Activated CD4-positive, alpha-beta T cell treated with anti-CD3 and anti-CD28 coated beads for 1 hour (primary cell): ENCODE measurements at places on chromosomes 5 and 9.
A peak's percentile ranks its signal among the peaks of the same experiment; 100 is the strongest.

DNA sequence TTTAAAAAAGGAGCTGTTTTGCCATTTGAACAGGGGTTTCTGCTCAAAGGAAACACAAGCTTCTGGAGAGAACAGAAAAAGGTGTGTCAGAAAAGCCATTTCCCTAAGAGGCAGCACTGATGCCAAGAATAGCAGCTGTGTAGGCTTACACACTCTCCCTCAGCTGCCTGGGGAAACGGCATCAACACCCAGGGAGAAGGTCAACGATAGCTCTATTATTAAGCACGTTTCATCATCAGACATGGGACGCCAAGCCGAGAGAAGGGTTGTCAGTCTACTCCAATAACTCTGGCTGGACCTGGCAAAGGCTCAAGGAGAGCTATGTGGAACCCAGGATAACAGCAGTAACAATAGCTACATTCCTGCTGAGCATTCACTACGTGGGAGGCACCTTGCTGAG is 314.2 kb downstream of the CDK5RAP2 start:
- DNase-seq, result no peak

GRCh38 chr5:2133080-2133479 is 250.4 kb upstream of the IRX4 start:
- DNase-seq, result no peak

DNA sequence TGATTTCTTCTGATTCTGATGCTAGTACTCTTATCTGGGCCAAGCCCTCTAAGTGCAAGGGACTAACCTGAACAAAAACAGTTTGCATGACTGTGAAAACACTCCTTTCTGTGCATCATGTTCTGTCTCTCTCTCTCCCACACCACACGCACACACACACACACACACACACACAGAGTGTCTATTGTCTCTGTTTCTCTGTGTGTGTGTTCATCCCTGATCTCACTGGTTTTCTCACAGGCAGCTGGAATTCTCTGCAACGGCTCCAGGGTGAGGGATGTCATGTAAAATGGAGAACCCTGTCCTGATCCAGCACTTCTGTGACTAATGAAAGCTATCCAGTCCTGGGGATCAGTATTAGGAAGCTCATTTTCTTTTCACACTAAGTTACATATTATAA is 453.1 kb upstream of the RGMB start:
- no peak for DNase-seq

DNA sequence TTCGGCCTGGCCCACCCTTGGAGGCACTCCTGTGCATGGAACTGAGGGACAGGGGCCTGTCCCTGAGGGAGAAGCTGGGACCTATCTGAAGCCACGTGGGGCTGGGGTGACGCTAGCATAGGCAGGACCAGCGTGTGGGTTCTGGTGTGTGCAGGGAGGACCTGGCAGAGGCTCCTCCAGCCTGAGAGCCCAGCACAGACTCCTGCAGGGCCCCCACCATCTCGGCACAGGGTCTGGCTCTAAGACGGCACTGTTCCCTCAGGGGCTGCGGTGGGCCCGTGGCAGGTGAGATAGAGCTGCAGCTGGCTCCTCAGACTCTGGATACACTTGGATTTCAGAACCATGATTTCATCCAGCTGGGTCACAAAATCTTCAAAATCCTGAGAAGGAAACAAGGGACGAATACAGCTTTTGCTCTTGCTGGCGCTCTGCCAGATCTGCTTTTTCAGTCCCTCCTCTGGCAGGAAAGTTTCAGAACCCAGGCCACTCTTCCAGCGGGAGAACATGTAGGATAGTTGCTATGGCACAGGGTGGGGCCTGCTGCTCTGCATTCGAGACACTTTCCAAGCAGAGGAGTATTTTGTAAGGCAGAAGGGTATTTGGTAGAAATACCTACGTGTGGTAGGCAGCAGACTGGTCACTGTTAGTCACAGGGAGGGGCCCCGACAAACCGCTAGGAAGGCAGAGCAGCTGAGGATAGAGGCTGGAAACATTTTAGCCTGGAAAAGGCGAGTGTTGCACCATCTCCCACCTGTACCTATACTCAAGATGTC is 74.7 kb downstream of the KIF24 start:
- DNase-seq, result no peak

GRCh38 chr9:96493757-96494156 is 43.8 kb downstream of the HABP4 start:
- no peak for DNase-seq

- DNase-seq, result no peak
Observed at GRCh38 chr5:87184605-87185004, 83.1 kb upstream of the RASA1 start.

DNA sequence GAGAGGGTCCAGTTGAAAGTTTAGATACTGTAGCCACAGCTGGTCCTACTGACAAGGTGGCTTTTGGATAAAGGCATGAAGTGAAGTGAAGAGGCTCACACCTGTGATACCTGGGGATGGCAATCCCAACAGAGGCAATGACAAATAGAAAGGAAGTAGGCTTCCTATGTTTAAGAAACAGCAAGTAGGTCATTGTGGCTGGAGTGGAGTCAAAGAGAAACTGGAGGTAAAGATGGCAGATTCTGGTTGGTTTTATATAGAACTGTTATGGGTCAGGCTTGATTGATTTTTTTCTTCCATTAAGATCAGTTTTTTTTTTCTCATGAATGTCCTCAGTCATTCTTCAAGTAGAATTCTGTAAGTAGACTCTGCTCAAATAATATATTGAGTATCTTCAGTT is 79.5 kb downstream of the ANXA1 start:
- DNase-seq, result no peak

- no peak for DNase-seq
Observed at GRCh38 chr5:116859666-116860320, 285.2 kb upstream of the SEMA6A start.

GRCh38 chr5:38598296-38598993 is 42.0 kb upstream of the LIFR start:
- DNase-seq, result no peak

DNA sequence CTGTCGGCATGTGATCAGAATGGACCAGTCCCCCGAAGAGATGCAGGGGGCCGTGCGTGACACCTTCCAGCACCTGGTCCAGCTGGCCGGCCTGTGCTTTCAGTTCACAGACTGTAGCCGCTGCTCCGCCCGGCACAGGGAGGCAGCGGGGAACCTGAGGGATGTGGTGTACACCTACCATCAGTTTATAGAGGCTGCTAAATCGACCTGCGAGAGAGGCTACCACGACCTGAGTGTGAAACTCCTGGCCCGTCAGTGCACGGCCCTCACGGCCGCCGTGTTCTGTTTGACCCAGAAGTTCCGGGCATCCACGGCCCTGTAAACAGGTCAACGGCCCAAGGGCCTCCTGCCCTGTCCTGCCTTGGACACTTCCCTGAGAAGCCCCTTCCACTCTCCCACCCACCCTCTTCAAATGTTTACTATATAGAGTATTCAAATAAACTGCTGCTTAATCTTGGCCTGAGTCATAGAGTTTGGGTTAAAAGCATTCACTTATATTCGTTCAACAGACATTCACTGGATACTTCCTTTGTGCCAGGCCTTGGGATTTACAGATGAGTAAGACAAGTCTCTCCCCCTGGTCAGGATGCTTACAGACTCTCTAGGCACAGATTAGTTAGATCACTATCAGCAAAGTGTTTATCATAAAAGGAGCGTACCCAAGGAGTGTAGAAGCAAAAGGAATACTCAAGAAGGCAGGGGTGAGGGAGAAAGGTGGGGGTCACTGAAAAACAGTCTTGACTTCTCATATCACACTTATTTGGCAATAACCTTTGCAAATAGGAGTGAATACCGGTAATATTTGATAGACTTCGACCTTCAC is 6.9 kb upstream of the TRMT10B start:
- no peak for DNase-seq

DNA sequence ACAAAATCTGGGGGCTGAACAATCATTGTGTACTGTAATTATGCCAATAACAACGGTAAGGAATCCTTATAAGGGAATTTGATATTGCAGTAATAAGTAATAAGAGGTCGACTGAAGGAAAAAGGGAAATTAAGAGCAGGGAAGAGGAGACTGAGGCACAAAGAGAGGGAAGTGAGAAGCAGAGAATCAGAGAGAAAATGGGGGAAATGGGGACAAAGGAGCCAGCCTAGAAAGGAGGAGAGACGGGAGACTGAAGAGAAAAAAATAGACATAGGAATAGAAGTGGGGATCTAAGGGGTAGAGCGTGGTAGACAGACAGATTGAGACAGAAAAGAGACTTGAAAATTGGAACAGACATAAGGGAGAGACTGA is 518 bp upstream of the ZNF300 start:
- DNase-seq, result no peak

DNA sequence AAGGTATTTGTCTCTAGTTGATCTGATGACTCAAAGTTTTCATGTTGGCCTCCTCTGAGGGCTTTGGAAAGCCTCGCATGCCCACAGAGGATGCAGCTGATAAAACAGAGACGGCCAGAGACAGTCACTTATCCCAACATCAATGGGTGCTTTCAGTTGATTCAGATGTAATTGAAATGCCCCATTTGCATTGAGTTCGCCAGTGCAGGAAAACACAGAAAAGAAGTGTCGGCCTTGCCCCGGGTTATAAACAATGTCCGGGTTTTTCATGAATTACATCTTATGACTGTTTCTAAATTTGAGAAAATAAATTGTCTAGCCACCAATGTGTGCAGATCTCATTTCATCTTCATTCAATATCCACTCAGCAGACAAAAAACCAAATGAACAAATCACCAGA is 42.2 kb upstream of the ICE1 start:
- no peak for DNase-seq

DNA sequence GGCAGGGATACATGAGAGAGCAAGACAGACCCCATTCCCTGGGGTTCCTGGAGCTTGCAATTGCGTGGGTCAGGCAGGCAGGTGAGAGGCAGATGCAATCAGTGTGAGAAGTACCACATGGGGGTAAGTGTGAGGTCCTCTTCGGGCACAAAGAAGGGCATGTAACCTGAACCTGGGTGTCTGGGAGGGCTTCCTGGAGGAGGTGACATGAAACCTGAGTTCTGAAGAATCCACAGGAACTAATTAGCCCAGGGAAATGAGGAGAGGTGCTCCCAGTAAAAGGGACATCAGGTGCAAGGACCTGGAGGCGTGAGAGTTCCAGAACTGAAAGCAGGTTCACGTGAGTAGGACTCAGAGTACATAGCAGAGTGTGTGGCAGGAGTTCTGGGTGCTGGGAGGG is 2.5 kb downstream of the AMBP start:
- no peak for DNase-seq

DNA sequence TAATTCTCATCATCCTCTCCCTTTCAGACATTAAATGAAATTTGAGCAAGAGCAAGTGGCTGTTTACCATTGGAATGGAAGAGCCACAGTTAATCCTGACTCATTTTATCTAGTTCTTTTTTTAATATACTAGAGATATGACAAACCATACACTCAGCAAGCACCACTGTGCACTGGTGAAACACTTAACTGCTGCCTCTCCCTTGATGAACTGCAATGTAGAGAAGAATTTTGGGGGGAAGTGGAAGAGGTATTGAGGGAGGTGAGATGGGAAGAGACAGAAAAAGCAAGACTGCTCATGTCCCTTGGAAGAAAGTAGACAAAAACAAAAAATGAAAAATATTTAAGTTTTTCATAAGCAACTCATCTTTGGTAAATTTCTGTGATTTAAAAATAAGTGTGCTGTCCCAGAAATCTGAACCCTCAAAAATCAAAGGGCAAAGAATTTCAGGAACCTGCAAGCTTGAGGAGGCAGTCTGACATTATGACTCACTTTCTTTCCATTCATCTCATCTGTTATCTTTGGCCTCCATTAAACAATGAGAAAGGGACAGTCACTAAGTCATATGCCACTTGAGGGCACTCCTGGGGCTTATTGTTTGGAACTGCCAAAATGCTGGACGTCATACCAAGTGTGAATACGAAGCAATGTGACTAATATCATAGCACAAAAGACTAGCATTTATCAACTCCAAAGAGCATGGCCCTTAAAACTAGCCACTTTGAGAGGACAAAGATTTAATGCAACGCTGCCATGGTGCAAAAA is 566.8 kb upstream of the DMAC1 start:
- DNase-seq, result no peak

GRCh38 chr5:38922199-38922598 is 76.4 kb downstream of the OSMR start:
- DNase-seq, result peak; percentile 14

GRCh38 chr5:174307656-174308271 is 262.3 kb downstream of the NSG2 start:
- no peak for DNase-seq

- DNase-seq, result no peak
Observed at GRCh38 chr5:16665601-16666000, 48.8 kb upstream of the RETREG1 start.

DNA sequence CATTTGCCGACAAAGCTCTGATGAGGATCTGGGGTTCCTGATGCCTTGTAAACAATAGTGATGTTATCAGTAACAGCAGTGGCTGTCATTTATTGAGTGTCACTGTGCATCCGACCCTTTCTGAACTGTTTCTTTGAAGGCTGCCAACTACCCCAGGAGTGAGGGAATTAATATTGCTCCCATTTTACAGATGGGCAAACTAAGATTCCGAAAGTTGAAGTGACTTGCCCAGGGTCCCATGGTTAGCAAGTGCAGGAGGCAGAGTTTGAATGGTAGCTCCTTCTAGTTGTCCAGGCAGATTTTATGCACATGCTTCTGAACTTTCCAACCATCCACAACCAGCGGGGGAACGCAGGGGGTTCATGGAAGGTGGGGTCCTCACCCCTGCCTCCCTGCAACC is 81.9 kb downstream of the COL27A1 start:
- no peak for DNase-seq

DNA sequence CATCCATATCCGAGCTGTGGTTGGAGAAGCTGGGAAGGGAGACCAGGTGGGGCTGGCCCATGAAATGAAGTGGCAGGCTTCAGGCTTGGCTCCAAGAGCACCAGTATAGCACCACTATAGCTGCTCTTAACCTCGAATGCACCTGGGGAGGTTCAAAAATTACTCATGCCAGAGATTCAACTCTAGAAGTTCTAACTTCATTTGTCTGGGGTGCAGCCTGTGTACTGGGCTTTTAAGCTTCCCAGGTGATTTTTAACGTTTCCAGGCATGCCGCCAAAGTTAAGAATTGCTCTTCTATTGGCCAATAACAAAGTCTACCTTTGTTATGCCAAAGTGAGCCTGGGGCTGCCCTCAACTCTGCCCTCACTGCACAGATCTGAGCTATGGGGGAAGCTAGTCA is 458 bp downstream of the PRSS3 start:
- DNase-seq, result no peak

DNA sequence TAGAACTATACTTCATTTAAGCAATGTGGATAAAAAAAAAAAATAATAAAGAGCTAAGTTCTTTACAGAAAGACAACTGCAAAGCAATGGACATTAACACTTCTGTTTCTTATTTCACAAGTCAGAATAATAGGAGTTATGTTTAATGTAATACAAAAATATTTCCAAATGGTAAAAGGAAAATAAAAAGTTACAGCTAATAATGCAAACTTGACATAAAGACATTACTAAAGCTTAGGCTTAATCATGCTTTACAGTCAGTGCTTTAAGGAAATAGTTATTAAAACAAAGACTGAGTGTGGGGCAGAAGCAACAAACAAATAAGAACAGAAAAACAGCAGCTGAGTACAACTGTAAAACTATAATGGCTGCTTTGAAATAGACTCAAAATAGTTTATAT is 56.7 kb downstream of the ZFR start:
- no peak for DNase-seq
